GM19239 (cell line): ENCODE measurements at places on chromosomes 4 and X.

DNA sequence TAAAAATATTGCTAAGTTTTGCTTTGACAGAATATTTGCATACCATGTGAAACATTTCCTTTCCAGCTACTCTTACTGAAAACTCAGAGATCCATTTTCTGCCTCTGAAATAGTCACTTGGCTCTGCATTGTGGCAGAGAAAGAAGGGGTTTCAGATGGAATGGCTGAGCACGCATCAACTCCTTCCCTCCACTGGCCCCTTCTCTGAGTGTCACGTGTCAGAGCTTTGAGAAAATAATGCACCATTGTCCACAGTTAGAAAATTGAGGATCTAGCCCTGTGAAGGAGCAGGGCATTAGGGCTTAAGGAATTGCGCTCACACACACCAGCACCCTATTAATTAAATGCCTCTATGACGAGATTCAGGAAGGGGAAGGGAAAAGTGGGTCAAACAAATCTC, 78.8 kb upstream of the FAT4 start:
- DNase-seq: no peak

DNA sequence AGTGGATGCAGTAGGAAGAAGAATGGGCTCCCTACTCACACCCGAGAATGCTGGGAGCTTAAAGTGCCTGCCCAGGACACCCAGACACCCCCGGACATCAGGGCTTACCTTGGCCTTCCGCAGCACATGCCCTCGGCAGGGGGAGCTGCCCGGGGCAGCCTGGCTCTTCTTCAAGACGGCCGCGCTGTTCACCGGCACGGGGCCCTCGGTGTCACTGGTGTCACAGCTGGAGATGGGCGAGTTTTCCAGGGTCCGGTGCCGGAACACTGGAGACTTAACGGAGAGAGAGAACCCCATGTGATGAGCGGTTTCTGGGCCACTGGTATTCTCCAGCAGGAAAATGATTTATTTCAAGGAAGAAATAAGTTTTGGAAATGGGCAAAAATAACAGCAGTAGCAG, 170.9 kb downstream of the AFAP1 start:
- no peak for DNase-seq

DNA sequence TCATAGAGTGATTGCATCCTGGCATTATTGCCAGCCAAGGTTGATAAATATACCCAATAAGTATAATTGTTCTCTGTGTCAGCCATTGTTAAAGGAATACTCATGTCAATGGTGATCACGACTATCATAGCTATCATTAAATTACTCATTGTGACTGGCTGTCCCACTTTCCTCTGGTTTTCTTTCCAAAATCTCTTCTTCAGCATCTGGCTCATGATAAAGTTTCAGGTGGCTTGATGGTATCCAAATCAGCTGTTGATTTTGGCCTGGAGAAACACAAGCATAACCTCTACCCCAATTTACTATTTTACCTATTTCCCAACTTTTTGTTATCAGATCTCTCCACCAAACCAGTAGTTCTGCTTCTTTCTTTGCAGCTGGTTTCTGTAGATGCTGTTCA, 67.1 kb upstream of the SPIN2A start:
- DNase-seq: no peak

DNA sequence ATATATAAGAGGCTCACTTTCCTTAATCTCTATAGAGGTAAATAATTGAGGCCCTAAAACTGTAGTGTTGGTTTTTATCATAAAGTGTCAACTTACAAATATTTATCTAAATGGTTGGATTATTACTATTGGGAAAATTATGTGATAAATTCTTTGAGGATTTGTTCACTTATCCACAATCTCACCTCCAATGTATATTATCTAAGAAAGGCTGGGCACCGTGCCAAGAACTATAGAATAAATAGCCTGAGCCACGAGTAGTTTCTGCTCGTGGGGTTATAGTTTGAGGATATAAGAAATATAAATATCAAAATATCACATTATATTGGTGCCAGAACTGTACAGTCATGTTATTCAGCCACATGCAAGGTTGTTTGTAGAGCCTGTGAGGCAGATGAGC, 177.9 kb downstream of the VEGFC start:
- no peak for DNase-seq

DNA sequence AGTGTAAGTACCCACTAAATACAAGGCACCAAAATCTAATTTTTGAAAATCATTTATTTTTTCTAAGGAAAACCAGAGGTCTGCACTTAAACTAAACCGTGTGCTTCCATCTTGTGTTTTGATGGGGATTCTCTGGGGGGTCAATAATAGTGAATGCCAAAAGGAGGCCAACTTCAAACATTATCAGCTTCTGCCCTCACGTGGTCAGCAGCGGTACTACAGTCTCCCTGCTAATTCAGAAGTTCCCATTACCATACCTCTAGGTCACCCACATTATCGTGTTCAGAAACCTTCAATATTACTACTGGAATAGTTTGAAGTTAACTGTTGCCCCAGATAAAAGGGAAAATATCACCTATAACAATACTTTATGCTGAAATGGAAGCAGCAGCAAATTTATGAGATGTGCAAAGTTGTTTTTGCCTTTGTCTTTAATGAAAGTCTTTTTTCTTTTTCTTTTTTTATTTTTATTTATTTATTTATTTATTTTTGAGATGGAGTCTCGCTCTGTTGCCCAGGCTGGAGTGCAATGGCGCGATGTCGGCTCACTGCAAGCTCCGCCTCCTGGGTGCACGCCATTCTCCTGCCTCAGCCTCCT, 17.3 kb downstream of the CTPS2 start:
- DNase-seq: no peak

- no peak for DNase-seq
These were observed 72.4 kb downstream of the DCLK2 start for GRCh38 chr4:150150629-150151062.

DNA sequence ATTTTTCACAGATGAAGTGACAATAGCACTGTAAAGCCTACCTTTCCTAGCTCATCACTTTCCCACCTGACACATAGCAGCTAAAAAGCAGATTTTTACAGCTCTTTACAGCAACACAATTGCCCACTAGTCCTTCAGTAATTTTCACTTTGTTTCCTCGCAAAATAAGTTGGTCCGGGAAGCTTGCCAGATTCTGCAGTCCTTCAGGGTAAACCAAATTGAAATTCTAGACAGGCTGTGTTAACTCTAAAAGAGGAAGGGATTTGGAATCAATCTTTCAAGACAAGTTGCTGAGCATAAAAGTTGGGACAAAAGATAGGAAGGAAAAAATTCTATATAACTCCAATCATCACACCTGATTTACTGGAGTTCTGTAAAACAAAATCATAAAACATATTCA, 8.7 kb downstream of the C1QTNF7 start:
- DNase-seq: no peak

DNA sequence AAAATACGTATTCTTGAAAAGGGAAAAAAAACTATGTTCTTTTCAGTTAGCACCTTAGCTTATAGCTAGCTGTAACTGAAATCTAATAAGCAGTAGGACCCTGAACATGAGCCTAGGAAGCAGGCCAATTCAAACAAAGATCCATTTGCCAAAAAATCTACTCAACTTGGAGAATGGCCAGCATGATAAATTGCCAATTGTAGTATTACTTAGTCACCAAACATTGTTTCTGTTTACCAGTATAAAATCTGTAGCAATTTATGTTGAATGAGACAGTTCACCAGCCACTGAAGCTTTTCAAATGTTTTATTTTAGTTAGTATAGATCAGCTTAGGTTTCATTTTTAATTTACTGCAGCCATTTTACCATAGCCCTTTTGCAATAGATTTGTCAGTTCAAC, 323.6 kb upstream of the DIPK2B start:
- no peak for DNase-seq

DNA sequence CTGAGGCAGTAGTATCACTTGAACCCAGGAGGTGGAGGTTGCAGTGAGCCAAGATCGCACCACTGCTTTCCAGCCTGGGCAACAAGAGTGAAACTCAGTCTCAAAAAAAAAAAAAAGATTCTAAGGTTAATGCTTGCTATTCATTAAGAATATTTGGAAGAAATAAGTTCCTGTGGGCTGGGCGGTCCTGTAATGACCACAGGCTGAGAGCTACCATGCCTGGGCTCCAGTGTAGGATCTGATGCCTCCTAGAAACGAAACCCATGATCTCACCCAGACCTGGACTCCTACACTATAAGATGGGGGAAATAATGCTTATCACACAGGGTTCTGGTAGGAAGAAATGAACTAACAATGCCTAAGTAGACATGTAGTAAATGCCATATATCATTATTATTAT, 17.8 kb downstream of the TMEM192 start:
- DNase-seq: no peak

DNA sequence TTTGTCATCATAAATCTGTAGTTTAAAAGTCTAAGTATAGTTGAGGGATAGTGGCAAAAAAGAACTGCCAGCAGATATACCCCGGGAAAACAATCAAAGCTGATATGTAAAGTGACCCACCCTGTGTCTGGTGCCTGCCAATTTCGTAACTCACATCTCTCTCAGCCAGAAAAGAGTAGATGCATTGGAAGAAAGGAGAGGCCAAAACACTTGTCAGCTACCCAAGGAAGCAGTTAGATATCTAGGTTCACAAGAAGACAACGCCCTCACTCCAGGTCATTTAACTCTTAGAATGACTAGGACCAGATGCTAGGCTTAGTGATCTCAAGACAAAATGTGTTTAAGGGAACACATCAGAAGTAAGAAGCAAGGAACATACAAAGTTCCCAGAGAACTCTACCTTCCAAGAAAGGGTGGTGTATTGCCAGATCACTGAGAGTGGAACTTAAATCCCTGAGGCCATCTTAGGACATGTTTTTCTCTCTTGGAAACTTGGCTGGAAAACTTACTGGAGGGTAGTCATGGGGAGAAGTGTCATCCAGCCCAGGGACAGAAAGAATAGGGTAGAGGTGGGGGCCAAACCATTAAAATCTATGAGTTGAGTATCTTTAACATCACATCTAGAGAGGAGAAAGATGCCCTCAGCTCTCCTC, 125.9 kb downstream of the SHISA3 start:
- no peak for DNase-seq

- DNase-seq: no peak
These were observed 28.6 kb upstream of the NSG1 start for GRCh38 chr4:4358093-4358854.

DNA sequence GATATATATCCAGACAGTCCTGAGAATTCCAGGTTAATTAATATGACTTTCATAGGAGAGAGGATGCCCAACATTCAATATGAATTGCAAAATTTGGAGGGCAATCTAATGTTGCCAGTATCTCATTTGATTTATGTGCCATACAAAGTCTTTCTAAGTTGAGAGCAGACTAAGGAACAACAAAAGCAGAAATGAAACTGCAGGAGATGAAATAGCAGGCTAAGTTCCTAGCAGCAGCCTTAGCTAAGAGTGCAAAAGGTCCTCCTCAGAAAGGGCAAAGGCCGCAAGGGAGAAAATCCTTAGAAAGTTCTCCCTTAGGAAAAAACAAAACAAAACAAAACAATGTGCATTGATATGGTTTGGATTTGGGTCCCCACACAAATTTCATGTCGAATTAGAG, 602.9 kb upstream of the HTR2C start:
- no peak for DNase-seq

GRCh38 chr4:170425521-170426143, 335.9 kb upstream of the AADAT start:
- DNase-seq: no peak

DNA sequence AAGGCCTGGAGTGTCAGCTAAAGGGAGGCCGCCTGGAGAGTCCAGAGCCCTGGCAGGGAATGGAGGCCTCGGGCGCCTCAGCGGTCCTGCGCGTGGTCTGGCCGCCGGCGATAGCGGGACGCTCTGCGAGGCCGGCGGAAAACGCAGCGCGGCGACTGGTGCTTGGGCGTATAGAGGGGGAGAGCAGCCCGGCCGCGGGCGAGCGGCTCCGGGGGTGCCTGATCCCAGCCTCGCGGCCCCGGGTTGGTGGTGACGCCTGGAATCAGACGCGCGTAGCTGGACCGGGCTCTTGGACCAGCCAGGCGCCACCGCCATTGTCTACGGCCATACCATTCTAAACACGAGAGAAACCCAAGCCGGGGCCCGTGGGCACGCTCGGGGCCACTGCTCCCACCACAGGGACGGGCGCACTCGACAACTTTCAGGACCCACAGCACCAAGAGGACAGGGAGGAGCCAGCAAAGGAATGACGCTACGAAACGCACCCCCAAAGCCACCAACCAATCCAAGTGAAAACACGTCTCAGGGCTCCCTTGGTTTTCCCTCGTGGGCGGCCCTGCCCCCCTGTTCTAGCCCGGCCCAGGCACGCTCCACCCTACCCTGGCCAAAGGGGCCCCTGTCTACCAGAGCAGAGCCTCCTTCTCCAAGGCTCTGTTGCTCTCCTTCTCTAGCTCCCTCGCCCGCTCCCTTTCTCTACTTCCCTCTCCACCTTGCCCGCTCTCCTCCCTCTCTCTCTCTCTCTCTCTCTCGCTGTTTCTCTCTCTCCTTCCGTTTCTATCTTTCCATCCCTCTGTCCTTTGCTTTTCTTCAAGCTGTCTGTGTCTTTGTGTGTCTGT, 7.8 kb downstream of the FRG2 start:
- no peak for DNase-seq

- DNase-seq: no peak
These were observed 119.0 kb upstream of the OR13H1 start for GRCh38 chrX:131424895-131425294.

DNA sequence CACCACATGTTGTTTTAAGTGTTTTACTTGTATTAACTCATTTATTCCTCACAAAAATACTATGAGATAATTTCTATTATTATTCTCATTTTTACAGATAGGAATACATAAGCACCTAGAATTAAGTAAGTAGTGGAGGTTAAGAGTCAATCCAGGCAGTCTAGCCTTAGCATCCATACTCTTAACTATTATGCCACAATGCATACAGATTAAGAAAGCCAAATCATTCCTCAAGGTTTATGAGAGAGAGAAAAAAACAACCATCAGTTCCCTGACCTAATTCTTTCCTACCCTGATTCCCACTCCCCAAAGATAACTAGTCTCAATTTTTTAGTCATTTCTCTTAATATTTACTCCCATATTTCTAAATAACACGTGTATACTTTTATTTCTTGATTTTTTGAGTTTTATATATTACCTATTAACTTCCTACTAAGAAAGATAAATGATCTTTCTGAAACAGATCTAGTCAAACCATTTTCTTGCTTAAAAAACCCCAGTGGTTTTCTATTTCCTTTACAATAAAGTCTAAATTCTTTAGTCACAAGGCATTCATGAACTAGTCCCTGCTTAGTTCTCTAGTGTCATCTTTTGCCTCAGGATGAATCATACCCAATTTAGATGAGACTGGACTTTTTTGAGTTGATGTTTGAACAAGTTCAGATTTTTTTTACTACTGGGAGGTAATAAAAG, 16.0 kb downstream of the UBA6 start:
- no peak for DNase-seq

DNA sequence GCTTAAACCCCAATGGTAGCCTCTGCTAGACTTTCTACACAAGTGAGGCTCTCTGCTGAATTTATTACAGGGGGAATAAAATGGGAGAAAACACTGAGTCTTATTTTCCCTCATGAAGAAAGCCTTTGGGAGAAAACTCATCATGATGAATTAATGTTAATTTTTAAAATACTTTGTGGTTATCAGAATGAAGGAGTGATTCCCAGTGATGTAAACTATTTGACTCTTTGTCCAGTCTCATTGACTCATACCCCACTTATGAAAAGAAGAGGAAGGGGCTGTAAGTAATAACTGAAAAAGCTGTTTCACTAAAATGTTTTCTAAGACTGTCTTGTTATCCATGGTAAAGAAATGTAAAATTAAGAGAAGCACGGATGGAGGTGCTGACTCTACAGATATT, 208.8 kb downstream of the GRIA3 start:
- no peak for DNase-seq

- no peak for DNase-seq
These were observed 349.0 kb downstream of the PCDH7 start for GRCh38 chr4:31069151-31069550.
